ENCODE measurements at places on chromosomes 1 and 21.

GRCh38 chr1:230261928-230262650 is 164.0 kb downstream of the PGBD5 start:
- DNase-seq, result no peak

DNA sequence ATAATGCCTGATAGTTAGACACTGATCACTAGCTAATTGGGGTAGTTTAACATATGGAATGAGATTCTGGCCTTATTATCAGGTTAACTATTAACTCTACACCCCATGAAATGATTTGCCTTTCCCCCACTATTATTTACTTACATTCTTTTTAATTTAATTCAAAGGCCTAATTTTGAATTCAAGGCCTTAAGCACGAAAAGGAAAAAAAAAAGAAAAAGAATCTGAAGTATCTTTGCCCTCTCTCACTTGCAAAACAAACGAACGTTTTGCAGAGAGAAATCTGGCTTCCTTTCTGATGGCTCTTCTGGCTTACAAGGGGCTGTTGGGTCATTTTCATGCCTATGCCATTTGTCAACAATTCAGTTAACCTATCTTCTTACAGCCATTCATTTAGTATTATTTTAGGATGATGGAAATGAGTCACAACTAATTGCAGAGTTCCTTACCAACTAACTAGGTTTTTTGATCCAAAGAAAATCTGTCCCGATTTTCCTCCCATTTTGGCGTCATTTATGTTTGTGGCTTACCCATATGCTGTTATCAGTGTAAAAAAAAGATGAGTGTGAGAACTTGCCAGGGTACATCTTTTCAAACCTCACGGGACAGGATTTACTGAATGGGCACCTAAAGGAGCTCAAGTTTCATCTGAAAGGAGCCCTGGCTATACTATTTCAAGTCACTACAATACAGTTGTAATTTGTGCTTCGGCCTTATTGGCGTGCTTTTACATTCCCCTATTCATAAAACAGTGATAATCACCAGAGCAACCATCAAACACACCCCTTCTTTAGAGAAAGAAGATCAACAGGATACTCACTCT is 1.9 kb upstream of the ERRFI1 start:
- peak; percentile 51 for DNase-seq

GRCh38 chr1:161730050-161730564 is 8.8 kb downstream of the FCRLB start:
- no peak for DNase-seq

GRCh38 chr1:157135646-157136045 is 2.5 kb downstream of the ETV3 start:
- no peak for DNase-seq

DNA sequence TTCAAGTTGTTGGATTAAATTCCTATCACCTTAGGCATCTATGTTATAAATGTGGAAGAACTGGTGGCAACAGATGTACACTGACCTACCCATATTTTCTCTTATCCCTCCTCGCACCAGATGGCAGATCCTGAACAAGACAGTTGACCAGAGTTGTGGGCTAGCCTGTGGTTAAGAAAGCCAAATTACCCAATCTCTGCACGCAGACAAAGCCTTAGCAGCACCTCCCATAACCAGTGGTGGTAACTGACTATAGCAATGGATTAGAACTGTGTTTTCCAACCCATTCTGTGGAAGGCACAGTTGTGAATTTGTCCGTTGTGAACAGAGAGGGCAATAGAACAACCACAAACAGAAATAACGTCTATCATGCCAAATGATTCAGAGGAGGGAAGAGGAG is 20.6 kb downstream of the ABCB10 start:
- no peak for DNase-seq

GRCh38 chr1:183058851-183059502 is 35.8 kb downstream of the LAMC1 start:
- DNase-seq, result peak; percentile 32
